Activated naive CD4-positive, alpha-beta T cell treated with Interleukin-2 at 50 U/mL for 16 hours (primary cell): ENCODE measurements at places on chromosomes 6 and 20.
A peak's percentile ranks its signal among the peaks of the same experiment; 100 is the strongest.

GRCh38 chr6:51654647-51655046 lies 432.8 kb downstream of the PKHD1 start:
- no peak for DNase-seq

DNA sequence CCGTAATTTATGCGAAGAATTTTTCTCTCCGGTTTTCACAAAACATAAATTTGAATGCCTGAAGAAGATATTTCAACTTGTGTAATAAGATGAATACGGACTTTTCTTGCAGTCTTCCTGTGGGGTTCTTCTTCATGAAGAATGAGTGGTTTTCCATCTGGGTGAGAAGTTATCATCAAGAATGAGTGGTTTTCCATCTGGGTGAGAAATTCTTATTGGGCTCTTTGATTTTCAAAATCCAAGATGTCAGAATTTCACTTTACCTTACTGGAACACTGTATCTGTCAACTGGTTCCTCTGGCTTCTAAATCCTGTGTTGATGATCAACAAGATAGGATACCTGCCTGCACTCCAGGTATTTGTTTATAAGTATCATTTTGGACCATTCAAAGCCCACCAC lies 160.1 kb upstream of the C6orf118 start:
- no peak for DNase-seq

- DNase-seq: no peak
These were observed 88.4 kb downstream of the PXDC1 start for GRCh38 chr6:3663081-3663480.

GRCh38 chr20:46350201-46350985 lies 42.1 kb upstream of the CDH22 start:
- DNase-seq: no peak

GRCh38 chr20:45343532-45344167 lies 4.6 kb downstream of the SDC4 start:
- no peak for DNase-seq

- no peak for DNase-seq
These were observed at the start of gene PLCB4 for GRCh38 chr20:9068841-9069663. Gene PLCB4 (plus strand): TSS chr20:9069087. CDS start chr20:9307815, 238,728 bp downstream.

DNA sequence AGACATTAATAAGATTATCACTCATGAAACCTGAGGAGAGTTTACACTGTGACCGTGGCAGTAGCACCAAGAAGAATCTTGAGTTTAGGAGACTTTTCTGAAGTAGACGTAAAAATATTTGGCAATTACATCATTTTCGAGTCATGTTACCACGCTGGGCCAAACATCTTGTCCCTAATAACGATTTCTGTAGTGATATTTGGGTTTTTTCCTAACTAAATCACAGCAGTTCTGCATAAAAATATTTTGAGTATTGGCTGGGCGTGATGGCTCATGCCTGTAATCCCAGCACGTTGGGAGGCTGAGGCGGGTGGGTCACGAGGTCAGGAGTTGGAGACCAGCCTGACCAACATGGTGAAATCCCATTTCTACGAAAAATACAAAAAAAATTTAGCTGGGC lies 262.4 kb downstream of the PHF3 start:
- DNase-seq: no peak

GRCh38 chr6:142903812-142904211 lies 41.2 kb downstream of the HIVEP2 start:
- DNase-seq: no peak

DNA sequence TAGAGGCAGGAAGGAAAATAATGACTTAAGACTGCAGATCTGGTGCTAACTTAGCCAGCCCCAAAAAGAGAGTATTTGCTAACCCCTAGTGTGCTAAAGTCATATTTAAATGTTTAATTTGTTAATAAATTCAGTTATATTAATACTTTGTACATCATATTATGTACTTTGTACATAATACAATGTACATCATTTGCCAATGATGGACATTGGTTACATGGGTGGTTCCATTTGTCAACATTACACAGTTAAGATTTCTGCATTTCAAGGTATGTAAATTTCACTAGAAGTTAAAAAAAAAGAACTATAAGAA lies 63.9 kb upstream of the PIM1 start:
- no peak for DNase-seq

GRCh38 chr6:152941746-152942145 lies 41.1 kb downstream of the FBXO5 start:
- no peak for DNase-seq

DNA sequence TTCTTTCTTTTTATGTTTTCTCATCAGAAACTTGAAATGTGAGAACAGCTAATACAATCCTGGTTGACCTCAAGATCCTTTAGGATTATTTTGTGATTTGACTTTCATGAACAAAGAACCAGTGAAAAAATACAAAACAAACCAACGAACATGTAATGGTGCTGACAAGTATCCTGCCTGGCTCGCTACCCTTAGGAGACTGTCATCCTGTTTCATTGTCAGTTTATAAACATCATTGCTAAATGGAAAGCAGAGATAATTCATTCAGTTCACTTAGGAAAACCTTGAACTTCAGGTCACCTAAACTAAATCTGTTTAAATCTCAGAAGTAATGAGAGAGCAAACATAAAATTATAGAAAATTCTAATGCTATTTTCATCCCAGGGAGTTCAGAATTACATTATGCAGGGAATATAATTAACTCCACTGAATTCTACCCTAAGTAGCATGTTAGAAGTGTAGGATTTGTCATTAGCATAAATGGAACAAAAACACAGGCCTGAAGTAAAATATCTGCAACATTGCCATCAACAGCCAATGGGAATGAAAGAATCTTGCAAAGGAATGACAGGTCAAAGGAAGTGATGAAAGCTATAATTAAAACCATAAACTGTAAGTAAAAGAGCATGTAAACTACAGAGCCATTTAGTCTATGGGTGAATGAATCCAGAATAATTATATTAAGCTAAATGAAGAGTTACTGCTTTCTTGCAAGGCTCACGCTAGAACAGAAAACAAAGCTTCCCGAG lies 401.2 kb upstream of the MANEA start:
- DNase-seq: no peak

GRCh38 chr6:147508866-147509608 lies 547 bp downstream of the SAMD5 start:
- DNase-seq: no peak

- DNase-seq: no peak
These were observed 151.6 kb upstream of the KCNG1 start for GRCh38 chr20:51174536-51174935.

- no peak for DNase-seq
These were observed 11.0 kb downstream of the LY86 start for GRCh38 chr6:6599468-6599873.

GRCh38 chr6:160300076-160300695 lies 41.6 kb upstream of the SLC22A2 start:
- no peak for DNase-seq

GRCh38 chr6:20464041-20464440 lies 62.4 kb downstream of the E2F3 start:
- DNase-seq: no peak

- no peak for DNase-seq
These were observed 53.5 kb downstream of the RCAN2 start for GRCh38 chr6:46437671-46438221.

DNA sequence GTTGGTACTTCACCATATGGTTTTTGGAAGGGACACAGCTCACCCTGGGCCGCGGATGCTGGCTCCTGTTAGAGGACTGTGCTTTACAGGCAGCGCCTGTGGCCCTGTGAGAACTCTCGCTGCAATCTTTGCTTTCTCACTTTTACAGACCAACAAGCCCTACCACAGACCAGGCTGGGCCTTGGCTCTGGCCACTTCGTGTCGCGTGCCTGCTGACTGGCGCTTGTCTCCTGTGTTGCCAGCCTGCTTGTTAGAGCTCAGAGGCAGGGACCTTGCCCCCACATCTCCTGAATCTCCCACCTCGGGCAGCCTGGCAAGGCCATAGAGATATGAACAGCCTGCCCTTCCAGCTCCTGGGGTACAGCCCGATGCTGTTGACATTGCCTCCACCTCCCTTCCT lies 56.1 kb downstream of the SYNJ2 start:
- no peak for DNase-seq

DNA sequence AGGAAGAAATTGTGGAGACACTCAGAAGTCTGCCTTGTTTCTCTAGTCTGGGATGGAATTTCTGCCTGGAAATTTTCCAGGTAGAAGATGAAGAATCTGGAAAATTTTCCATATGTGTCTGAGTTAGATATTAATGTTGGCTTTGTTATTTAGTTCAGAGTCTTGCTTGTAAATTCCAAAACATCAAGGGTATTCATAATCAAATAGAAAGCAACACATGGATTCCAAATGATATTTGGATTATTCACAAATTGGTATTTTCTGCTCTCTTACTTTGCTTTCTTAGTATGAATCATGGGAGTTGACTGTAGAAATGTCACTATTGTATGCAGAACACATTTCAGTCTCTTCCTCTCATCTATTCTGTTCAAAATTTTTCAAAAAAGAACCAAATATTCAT lies 116.0 kb downstream of the GRIK2 start:
- DNase-seq: no peak

- DNase-seq: no peak
These were observed 112.1 kb downstream of the TOX2 start for GRCh38 chr20:44026647-44027342.

DNA sequence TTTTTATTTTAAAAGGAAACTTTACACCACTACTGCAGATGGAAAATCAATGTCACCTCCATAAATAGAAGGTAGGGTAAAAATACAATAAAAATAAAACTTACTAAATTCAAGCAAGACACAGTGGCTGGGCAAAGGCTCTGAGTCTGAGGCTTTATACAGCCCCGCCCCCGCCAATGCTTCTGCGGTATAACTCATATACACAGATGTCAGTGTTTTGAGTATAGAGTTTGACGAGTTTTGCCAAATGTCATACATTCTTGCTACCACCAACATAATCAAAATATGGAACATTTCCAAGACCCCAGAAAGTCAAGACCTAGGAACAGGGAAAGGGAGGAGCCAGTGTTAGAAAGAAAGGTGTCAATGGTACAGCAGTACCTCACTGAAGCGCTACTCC lies 12.8 kb downstream of the NFATC2 start:
- peak; percentile 88 for DNase-seq

- DNase-seq: no peak
These were observed 182.8 kb downstream of the SASH1 start for GRCh38 chr6:148525453-148525852.

DNA sequence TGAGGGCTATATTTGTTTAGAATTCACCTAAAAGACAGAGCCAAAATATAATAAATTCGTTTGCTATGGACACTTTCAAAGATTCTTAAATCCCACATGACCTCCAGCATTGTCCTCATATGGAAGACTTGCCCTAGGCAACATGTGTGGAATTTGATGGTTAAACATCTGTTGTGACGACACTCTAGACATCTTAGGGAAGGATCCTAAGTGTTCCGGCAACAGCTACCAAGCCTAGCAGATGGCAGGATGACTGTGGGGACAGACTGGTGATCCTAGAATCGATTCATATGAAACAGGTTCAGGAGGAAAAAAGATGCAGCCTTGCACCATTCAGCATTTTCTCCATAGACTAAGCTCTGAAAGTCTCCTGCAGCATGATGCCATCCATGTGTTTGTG lies 77.6 kb upstream of the BACH2 start:
- DNase-seq: no peak

- DNase-seq: no peak
These were observed 29.2 kb upstream of the IRF4 start for GRCh38 chr6:362231-362923.

DNA sequence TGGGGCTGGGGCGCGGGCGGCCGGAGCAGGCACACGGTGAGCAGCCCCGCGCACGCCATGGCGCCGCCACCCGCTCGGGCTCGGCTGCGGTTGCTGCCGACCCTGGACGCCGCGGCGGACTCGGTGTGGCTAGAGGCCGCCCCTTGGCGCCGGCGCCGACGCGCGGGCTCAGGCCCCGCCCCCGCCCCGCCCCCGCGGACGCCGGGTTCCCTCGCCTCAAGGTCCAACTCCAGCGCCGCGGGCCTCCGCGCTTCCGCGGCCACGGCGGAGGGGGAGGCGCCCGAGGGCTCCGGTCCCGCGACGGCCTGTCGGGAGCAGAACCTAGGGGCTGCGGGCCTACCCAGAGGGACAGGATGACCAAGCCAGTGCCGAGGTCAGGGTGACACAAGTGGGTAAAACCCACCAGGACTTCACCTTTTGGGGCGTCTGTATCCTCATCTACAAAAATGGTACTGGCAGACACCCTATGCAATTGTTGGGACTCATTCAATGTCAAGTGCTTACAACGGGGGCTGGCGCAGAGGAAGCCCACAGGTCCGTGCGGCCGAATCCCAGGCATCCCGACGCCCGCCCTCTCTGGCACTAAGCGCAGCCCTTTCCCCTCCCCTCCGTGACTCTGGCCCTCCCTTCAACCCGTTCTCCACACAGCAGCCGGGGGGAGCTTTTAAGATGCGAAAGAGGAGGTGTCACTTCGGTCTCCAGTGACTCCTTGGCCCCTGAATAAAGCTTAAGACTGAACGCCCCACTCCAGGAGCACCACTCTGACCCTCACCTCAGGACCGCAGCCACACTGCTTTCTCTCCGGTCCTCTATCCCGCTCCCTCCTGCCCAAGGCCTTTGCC lies at the start of gene NECAB3:
TSS of gene NECAB3 (minus strand) at position 135 of the 842 bp plus-strand sequence. CDS start at position 59, 76 bp downstream.
- peak; percentile 65 for DNase-seq

DNA sequence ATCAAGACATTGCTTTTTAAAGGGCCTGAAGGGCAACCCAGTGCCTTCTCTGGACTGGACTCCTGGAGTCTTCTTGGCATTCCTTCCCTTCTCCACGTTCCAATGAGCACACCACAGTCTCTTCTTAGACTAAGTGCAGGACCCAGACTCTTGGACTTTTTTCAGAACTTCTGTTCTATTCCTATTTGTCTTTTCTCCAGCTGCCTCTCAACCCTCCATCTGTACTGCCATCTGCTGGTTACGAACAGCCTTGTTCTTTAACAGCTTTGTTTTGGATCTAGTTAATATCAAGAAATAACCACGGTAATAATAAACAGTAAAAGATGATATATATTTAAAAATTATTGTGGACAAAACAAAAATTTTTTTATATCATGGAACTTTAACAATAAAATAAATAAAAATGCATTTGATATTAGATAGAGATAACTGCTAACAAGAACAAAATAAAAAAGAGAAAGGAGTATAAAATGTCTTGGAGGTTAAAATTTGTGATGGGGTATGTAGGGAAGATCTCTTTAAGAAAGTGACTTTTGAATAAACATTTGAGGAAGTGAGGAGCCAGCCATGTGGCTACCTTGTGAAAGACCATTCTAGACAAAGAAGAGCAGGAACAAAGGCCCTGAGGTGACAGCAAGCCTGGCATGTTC lies 105.1 kb upstream of the HCRTR2 start:
- no peak for DNase-seq

DNA sequence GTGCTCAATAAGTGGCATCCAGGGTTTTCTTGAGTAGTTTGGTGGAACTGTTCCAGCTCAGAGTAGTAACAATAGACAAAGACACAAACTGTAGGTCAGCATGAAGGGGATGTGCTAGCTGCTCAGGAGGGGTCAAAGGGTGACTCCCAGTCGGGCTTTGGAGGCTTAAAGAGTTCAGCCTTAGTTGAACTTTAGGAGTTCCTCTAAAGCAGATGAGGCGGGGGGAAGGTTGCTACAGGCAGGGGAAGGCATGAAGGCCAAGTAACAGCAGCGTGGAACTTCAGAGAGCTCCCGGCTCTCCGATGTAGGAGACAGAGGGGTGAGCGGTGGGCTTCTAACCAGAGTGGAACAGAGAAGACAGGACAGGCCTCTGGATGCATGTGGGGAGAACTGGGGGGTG lies 115.5 kb upstream of the CD93 start:
- no peak for DNase-seq

- no peak for DNase-seq
These were observed 670.9 kb downstream of the HTR1B start for GRCh38 chr6:76792394-76792793.
